Kidney glomerular epithelial cell (primary cell): ENCODE measurements at places on chromosomes 5 and 9.
A peak's percentile ranks its signal among the peaks of the same experiment; 100 is the strongest.

- DNase-seq: no peak
These were observed 46.8 kb downstream of the TNC start for GRCh38 chr9:115071176-115071575.

- DNase-seq: no peak
These were observed 2.3 kb downstream of the STKLD1 start for GRCh38 chr9:133378408-133378962.

DNA sequence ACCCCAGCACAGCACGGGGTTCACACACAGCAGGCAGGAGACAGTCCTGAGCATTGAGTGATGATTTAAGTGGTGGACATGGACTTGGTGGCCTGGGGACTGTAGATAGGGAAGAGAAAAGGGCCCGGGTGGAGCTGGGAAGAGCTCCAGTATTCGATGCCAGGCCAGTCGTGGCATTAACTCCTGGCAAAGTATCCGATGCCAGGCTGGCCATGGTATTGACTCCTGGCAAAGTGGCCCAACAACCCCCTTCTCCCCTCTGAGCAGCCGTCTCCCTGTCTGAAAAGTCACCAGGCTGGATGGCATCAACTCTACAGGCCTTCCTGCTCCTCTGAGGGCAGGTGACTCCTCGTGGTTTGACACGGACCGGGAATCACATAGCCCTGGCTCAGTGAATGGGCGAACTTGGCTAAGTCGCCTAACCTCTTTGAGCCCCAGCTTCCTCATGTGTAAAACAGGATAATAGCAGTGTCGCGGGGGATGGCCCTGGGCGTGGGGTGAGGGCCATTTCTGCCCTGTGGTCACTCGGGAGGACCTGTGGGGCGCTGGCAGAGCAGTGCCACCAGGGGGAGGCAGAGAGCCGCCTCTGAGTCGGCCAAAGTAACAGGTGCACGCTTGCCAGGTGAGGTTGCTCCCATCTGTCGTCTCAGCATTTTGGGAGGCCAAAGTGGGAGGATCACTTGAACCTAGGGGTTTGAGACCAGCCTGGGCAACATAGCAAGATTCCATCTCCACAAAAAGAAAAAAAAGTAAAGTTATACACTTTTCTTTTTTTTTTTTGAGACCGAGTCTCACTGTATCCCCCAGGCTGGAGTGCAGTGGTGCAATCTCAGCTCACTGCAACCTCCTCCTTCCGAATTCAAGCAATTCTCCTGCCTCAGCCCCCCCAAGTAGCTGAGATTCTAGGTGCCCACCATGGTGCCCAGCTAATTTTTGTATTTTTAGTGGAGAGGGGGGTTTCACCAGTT is 5.7 kb upstream of the SEC16A start:
- DNase-seq: peak; percentile 51

GRCh38 chr5:18761801-18762200 is 1127.5 kb downstream of the TAF11L14 start:
- DNase-seq: peak; percentile 17

DNA sequence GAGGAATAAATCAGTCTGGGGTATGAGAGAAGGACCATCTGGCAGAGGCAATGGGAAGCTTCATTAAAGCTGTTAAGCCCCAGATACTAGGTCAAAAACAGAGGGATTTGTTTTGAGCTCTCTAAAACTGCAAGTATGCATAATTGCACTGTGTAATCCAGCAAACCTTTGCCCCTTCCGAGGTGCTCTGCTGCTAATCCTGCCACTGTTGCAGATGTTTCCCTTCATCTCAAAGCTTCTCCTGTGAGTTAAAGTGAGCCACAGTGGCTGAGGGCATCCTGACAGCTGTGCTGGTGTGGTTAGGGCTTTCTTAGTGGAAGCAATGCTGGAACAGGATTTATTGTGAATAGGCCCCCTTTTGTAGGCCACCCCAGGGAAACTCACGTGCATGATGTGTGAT is 160.3 kb upstream of the TRPC7 start:
- no peak for DNase-seq

DNA sequence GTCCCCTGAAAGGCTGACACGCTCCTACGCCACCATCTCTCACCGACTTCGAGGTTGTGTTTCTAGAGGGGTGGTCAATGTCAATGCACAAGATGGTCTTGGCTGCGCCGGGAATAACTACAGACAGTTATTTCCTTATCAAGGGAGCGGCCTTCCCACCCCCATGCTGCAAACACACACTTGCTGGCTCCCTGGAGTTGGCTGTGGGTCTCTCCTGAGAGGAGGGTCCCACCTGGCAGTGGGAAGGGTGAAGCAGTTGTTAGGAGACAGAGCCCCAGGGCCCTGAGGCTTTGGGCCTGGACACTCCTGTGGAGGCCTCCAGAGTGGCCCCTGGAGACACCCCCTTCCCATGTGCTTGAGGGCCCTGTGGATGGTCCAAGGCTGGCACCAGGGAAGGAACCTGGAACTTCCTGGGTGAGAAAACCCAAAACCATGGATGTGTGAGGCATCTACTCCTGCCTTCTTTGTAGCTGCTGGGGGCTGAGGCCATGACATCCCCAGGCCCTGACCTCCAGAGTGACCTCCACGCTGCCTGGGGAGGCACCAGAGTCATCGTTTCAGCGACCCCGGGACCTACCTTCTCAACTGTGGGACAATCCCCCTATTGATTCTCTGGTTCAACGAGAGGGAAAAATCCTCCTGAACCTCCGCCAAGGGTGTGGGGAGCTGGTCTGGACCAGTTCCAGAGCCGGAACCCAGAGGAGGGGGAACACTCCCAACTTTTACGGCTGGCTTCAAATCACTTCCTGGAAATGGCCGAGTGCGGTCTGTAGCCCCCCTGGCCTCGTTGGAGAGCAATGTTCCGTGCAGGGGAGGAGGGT is 101.1 kb upstream of the COL5A1 start:
- DNase-seq: no peak

GRCh38 chr9:105697871-105698270 is 3.5 kb downstream of the TMEM38B start:
- peak; percentile 12 for DNase-seq

DNA sequence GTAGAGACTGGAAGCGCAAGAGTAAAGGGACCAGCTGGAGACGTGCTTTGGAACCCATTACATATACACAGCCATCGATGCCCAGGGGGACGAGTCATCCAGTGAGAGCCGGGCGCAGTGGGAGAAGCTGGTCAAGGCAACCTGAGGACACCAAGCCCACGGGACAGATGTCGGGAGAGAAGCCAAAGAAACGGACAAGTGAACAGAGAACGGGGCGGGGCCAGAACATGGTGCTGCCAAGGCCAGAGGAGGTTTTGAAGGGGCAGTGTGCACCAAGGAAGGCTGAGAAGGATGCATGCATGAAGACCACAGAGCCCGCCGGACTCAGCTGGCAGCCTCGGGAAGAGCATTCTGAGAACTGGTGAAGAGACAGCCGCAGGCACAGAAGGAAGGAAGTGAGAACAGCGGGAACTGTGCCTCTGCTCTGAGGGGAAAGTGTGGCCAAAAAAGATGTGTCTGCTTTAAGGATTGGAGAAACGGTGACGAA is 20.3 kb downstream of the CAMSAP1 start:
- no peak for DNase-seq

GRCh38 chr5:132639706-132640130 is 18.3 kb upstream of the IL13 start:
- no peak for DNase-seq

- DNase-seq: peak; percentile 5
These were observed 179.0 kb downstream of the MAN2A1 start for GRCh38 chr5:109868737-109869136.

DNA sequence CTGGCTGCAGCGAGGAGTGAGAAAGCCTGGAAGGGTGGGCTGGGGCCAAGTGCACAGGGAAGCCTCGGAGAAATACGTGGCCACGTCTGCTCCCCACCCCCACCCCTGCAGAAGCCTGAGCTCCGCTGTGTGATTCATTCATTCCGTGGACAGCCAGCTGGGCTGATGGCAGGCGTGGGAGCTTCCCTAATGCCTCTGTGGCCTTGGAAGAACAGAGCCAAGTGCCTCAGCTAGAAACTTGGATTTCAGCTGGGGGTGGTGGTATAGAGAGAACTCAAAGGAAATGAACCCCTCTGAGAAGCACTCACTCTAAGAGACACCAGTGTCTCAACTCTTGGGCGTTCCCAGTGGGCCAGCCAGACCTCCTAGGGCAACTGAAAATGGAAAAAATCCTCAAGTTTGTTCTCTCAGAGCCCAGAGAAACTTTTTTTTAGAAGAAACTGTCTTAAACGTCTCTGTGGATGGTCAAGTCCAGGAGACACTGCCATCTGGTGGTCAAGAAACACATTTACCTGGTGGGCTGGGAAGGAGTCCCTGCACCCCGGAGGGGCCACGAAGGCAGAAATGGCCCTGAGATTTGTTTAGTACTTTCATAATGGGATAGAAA is 18.0 kb downstream of the ATOX1 start:
- peak; percentile 94 for DNase-seq

DNA sequence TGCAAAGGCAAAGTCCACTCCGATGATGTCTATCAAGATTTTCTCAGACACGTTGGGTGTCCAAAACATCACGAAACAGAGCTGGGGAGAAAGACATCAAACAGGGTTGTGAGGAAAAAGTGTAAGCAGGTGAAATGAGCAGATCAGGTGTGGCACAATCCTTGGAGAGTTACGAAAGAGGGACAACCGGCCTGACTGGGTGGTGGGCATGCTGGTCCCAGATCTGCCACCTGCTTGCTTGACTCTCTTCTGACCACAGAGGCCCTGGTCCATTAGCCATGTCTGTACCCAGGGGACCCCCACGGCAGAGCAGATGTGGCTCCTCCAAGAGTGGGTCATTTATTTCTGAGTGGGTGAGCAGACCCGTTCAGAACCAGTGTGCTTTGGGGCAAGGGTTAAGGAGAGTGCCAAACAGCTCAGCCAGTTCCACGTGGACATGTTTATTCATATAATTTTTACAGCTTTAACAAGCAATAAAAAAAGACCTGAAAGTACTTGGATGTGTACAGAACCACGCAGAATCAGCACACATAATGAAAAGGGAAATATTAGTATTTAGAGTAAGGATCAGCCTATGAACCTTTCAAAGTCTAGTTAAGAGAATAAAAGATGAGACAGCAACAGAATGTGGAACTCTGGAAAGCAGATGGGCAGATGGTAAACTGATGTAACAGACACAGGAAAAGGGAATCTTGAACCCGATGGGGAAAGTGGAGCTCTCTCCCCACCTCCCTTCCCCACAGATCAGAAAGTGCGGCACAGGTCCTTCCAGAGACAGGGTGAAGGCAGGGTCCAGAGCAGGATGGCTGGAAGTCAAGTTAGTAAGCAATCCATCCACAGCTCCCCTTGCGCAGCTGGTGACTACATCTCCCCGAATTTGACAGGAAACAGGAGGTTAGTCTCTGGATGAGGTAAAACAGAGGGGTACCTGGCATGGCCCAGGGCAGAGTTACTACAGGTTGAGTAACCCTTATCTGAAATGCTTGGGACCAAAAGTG is 52.5 kb downstream of the OTULIN start:
- no peak for DNase-seq
